ENCODE measurements at places on chromosomes 11 and 22.

- no peak for DNase-seq
These were observed 260.7 kb downstream of the MN1 start for GRCh38 chr22:27540656-27541396.

DNA sequence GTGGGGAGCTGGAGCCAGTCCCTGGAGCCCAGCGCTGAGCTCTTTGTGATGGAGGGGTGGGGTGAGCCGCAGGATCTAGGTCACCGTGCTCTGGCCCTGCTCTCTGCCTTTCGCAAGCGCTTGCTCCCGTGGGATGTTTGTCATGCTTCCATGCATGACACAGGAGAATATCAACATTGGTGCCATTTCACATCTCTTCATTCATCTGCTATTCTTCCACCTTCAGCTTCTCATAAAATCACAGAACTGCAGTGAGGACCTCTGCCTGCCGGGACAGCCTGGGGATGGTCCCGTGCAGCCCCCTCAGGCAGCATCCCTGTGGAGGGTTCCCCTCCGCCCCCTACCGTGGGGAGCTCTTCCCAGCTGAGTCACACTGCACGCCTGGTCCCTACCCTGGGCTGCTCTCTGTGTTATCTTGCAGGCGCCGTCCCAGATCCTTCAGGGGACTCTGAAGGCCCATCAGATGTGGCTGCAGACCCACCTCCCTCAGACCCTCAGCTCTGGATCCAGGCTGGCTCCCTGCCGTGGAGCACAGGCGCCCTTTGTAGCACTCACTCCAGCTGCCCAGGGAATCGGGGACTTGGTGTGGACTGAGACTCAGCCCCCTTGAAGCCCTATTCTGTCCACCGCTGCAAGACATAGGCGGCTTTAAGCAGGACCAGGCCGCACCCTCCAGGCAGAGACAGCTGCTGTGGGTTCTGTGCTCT lies 5.1 kb upstream of the SEPTIN5 start:
- no peak for DNase-seq

DNA sequence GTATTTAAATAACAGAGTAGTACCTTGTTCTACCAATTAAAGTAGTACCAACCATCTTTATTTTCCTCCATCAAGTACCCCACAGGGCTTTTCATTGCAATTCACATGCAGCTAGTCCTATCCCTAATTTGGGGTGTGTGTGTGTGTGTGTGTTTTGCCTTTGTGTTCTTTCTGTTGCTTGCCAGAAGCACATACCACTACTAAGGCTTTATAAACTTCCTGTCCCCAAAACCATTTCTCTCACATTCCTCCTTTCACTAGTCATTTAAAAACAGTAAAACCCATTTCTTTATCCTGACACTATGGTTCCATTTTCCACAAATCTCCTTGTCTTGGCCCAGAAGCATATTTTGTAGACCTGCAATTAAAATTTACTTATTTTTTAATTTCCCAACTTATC lies 54.6 kb downstream of the SLC36A4 start:
- DNase-seq = no peak

DNA sequence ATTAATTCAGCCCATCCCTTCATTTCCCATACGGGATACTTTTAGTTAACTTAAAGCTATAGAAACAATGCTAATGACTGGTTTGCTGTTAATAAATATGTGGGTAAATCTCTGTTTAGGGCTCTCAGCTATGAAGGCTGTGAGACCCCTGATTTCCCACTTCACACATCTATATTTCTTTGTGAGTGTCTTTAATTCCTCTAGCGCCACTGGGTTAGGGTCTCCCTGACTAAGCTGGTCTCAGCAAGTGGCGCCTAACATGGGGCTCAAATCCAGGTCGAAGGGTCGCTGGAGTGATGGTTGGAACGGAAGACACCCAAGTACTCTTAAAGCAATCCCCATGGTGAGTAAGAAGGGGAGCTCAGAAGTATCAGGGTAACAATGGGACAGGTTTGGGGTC lies 14.4 kb upstream of the OOSP1 start:
- DNase-seq = no peak

DNA sequence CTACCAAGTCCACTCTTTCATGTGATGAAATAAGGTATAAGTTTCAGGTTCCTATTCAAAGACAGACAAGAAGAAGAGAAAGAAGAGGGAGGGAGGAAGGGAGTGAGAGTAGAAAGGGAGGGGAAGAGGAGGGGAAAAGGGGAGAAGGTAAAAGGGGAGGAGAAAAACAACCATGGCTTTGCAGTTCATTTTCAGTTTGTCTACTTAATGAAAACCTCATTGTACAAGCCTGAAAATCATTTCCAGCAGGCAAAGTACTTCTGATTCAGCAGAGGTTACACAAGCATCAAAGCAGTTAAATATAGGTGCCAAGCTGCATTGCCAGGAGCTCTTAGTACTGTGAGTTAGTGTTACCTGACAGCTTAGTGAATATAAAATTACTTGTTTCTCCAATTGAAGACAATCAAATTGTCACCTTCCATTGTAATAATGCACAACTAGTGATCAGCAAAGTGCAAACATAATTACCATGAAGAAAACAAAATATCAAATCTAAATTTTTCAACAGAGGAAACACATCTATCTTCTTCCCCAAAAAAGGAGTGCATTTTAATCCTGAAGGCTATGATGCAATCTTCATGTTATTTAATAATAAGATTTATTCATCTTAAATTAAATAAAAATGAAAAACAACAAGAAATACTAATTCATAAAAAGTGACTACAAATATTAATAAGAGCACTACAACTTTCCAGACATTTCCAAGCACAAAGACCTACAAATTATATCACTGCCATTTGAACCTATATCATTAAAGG lies 8.2 kb downstream of the SOX6 start:
- no peak for DNase-seq

GRCh38 chr22:25564979-25565677 lies 653 bp downstream of the GRK3 start:
- DNase-seq = no peak

DNA sequence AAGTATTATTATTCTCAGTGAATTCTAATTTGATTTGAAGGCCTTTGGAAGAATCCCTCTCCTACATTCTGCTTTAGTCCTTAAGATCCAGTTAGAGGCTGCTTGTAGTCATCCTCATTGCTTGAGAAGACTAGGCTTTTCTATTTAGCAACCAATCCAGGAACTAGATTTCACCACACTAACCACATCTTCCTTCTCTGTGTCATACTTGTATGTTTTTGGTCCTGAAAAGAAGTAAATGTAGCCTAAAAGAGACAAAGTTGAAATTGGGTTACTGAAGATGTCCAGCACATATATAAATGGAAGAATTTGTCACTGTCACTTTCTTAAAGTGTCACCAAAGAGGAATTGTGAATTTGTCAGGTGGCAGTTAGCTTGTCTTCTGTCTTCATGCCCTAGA lies 46.6 kb upstream of the MMP7 start:
- no peak for DNase-seq

DNA sequence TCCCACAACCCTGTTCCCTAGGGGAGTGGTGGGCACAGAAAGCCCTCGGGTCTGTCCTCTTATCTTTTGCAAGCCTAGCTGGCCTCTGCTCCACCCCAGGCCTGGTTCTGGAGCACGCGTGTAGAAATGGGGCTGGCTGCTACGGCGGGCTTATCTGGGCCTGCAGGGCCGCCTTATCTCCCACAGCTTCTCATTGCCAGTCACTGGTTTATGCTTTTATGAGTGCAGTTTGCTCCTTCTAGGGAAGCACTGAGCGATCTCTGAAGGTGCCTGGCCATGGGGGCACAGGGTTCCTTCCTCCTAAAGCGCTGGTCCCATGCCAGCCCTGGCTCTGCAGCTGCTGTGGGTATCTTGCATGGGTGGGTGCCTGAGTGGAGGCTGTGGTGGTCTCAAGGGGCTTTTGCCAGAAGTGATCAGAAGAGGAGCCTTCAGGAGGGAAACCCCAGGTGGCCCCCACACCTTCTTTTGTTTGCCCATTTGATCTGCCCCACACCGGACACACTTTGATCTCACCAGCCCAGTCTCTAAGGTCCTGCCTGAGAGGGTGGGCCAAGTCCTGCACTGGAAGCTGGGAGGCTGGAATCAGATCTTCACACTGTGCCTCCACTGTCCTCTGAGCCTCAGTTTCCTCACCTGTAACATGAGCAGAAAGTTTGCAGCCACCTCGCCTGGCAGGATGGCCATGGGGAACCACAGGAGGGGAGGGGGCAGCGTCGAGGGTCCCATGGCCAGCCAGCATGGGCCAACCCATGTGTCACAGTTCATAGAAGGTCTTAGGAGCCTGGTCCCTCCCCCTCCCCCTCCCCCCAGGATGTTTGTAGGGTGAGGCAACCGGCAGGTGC lies 86.6 kb upstream of the FGF3 start:
- no peak for DNase-seq

DNA sequence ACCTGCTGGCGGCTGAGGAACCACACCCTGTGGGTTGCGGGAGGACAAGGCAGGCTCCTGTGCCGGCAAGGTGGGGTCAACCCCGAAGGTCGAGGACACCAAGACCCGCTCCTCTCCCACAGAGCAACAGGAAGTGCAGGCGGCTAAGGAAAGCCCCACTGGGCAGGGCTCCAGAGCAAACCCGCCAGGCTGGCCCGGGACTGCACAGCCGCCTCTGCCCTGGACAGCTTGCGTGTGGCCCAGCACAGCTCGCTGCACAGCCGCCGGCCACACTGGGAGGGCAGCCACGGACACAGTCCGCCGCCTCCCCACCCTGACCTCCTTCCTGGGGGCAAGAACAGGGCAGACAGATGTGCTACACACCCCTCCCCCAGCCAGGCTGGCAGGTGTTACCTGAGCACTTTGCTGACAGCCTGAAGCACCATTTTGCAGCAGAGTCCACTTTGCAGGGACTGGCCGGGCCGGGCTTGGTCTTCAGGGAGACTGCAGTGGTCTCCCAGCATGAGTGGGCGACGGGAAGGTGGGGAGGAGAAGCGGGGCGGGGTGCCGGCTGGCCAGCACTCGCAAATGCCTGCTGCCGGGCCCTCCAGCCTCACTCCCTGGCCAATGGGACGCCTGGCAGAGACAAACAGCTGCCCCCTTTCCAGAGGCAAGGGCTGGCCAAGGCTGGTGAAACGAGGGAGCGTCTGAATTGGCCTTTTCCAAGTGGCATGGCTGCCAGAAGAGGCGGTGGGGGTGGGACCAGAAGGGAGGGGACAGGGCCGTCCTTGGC lies at the start of gene MOB2:
TSS of gene MOB2 (minus strand) at position 726 of the 772 bp plus-strand sequence. CDS start at position 503, 223 bp downstream.
- DNase-seq = no peak

DNA sequence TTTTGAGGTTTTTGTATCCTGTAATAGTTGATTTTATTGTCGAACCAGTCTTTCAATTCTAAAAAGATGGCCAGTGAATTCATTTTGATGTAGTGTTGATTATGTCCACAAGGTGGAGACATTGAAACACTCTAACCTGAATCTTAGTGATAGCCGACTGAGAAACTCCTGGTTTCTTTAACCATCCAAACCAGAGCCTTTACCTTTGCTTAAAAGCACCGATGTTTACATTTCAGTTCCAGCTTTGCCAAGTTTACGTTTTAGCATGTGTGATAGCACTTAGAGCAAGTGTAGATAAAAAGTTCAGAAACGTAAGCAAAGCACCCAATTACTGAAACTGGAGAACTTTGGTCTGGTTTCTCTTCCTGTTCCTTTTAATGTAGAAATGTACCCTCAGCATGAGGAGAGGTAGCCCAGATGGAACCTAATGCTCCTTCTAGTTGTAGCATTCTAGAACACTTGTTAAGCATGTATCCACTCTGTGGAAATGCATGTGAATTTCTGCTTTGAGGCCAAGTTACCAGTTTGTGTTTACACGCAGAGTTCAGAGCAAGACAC lies 208.6 kb downstream of the DBX1 start:
- peak; percentile 81 for DNase-seq

DNA sequence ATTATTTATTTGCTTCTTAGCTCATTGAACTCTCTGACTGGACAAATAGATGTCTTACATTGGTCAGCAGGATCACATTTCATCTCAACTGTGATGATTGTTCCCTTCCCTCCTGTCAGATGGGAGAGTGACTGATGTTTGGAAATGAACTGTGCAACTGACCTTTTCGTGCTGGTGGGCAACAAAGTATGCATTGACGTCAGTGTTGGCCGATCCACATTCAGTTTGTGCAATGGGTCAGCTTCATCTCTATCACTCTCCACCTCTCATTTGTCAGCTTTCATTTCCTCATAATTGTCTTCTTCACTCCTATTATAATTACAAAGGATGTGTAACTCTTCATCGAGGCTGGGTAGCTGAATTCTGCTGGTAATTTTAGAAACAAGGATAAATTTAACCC lies 71.3 kb downstream of the PPP2R1B start:
- no peak for DNase-seq

DNA sequence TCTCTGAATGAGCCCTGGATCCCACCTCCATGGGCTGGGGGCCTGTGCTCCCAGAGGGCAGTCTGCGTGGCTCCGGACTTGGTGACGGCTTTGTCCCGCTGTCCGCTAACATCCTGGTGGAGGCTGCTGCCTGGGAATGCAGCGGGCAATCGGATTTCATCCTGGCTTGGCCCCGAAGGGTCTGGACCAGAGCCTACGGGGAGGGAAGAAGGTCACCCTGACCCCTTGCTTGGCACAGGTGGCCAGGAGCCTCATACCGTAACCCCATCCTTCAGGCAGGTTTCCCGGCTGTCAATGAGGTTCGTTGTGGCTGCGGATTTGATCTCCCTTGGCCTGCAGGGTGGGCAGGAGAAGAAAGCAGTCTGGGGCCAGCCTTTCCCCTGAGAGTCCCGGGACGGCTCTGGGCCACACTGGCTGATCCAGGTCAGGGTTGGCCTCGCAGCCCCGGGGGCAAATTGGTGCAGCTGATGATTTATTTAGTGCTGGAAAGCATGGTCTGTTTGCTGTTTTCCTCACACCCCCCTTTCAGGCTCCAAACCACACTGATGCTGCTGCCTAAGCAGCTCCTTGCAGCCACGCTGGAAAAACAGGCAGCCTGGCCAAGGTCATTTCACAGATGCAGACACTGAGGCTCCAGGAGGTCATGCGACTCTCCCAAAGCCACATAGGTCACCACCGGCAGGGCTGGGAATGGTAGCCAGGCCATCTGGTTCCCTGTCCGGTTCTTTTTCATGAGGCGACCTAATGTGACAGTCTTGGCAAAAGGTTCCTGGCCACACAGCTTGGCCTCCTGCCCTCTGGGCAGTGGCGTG lies 15.0 kb downstream of the PRDM11 start:
- no peak for DNase-seq

- DNase-seq = no peak
These were observed 67.2 kb upstream of the OLFML1 start for GRCh38 chr11:7418061-7418460.

GRCh38 chr22:22934543-22935055 lies 47.0 kb downstream of the IGLL5 start:
- no peak for DNase-seq

DNA sequence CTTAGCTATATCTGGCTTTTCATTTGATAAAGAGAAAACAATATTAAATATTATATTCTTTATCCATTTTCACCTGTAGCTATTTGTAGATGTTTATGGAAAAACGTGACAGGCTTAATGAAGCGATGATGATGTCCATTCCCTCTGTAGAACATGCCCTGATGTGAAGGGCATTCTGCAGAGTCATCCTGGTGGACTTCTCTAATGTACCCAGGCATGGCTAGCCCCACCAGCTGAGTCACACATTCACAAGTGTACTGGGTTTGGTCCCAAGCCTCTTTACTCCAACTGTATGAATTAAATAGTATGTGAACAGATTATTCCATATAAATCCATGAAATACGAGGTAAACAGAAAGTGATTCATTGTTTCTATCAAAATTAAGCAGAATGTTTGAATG lies 139.3 kb downstream of the CADM1 start:
- DNase-seq = no peak
